ENCODE measurements at places on chromosomes 2 and 18.
A peak's percentile ranks its signal among the peaks of the same experiment; 100 is the strongest.

DNA sequence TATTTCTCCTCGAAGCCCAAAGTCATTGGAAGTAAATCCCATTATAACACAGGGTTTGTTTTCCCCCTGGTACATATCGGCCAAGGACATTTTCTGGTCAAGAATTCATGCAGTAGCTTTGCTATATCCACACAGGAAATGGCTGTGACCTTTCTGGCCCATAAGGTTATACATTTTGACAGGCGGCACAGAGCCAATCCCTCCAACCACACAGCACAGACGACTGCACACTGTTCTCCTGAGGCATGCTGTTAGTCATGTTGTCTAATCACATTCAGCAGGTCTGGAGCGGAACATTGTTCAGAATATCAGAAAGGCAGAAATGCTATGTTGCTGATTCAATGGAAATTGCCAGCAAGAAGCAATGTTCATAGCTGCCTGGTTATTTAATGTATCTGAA, 742.3 kb upstream of the SLC8A1 start:
- DNase-seq, result peak; percentile 47

DNA sequence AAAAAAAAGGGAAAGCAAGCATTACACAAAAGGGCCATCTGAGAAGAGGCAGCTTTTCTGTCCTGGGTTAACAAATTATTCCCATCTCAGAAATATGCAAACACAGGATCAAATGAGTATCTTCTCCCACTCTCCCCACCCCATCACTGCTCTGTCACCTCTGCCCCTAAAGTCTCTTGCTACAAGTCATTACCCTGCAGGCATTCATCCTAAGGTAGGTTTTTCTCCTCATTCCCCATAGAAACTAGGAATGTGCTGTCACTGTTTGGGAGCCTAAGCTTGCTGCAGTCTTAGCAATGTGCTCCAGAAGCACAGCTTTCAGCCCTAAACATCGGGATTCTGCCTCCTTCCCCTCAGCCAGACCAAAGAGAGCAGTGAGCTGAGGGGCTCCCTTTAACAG, 3.6 kb downstream of the LRRTM1 start:
- DNase-seq, result no peak

DNA sequence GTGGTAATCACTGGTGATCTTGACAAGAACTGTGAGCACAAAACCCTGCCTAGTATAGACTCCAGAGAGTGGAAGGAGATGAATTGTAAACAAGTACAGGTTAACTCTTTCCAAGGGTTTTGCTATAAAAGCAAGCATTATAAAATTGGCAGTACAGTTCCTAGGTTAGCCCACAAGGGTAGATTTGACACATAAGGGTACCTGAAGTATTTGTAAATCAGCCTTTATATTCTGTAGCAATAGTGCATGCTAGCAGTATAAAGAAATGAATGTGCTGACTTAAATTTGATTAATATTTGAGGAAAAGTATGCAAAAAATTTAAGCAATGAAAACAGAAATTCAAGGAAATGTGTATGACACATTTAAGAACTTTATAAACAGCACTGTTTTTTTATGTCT, 42.4 kb downstream of the SP3 start:
- no peak for DNase-seq

DNA sequence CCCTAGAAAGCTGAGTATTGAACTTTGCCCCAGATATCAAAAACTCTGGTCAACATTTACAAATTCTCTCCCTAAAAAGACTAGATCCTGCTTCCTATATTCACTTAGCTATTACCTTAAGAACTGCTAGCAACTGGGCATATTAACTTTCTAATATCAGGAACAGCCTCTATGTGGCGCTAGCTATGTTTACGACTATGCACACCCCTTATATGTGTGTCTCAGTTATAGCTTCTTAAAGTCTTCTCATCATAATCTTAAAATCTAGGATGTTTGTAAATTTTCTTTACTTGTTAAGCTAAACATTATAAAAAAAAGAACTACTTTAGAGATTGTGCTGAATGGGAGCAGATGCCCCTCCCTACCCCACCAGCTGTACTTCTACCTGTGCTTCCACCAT, 1.7 kb upstream of the STAMBP start:
- DNase-seq, result no peak

- DNase-seq, result no peak
Observed at GRCh38 chr2:214215107-214215506, 195.7 kb upstream of the VWC2L start.

GRCh38 chr18:37946324-37946723, 380.7 kb upstream of the CELF4 start:
- DNase-seq, result no peak

GRCh38 chr2:46134531-46135227, 162.5 kb upstream of the EPAS1 start:
- DNase-seq, result no peak

- DNase-seq, result no peak
Observed at GRCh38 chr2:113225263-113226259, 51.8 kb downstream of the PSD4 start.

GRCh38 chr2:204550751-204551511, 5.7 kb downstream of the PARD3B start:
- DNase-seq, result no peak

DNA sequence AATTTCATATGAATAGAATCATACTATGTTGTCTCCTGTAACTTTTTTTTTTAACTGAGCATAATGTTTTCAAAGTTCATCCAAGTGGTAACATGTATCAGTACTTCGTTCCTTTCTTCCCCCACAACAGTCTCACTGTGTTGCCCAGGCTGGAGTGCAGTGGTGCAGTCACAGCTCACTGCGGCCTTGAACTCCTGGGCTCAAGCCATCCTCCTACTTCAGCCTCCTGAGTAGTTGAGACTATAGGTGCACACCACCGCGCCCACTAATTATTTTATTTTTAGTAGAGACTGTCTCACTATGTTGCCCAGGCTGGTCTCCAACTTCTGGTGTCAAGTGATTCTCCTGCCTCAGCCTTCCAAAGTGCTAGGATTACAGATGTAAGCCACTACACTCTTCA, 23.4 kb upstream of the TET3 start:
- DNase-seq, result no peak

DNA sequence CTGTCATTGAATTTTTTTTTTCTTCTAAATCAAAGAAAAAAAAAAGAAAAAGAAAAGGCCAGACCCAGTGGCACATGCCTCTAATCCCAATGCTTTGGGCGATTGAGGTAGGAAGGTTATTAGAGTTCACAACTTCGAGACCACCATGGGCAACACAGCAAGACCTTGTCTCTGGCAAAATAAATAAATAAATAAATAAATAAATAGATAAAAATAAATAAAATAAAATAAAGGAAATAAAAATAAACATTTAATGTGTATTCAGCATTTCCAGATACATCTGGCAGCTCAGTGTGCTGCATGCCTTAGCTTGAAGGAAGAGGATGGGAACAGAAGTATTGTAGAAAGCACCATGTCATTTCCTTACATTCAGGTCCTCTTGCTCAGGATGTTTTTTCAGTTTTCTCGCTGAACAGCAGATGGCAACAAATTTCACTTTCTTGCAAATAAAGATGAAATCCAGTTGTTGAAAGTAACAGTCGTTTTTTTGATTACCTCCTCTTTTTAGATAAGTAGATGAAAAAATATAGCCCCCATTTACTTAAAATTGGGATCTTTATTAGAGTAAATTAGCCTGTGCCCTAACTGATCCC, 25.7 kb upstream of the FAM178B start:
- peak; percentile 23 for DNase-seq

DNA sequence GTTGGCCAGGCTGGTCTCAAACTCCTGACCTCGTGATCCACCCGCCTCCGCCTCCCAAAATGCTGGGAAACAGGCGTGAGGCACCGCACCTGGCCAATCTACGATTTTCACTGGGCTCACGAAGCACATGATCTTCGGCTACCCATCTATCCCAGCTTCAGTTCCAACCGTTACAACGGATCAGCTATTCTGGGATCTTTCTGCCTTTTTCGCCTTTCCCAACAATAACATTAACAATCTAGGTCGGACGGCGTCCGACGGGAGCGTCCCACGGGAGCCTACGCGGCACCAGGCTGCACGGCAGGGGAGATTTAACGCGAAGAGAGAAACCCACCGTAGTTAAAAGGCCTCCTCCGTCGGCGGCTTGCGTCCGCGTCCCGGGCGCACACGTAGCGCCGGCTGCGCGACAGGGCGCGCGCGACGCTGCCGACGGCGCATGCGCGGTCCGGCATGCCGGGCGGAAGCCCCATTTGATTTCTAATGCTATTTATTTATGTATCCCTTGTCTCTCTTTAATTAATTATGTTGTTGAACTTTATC, at the start of gene MSL3B:
Gene MSL3B (minus strand): TSS at position 394 of the 540 bp plus-strand sequence.
- peak; percentile 13 for DNase-seq

DNA sequence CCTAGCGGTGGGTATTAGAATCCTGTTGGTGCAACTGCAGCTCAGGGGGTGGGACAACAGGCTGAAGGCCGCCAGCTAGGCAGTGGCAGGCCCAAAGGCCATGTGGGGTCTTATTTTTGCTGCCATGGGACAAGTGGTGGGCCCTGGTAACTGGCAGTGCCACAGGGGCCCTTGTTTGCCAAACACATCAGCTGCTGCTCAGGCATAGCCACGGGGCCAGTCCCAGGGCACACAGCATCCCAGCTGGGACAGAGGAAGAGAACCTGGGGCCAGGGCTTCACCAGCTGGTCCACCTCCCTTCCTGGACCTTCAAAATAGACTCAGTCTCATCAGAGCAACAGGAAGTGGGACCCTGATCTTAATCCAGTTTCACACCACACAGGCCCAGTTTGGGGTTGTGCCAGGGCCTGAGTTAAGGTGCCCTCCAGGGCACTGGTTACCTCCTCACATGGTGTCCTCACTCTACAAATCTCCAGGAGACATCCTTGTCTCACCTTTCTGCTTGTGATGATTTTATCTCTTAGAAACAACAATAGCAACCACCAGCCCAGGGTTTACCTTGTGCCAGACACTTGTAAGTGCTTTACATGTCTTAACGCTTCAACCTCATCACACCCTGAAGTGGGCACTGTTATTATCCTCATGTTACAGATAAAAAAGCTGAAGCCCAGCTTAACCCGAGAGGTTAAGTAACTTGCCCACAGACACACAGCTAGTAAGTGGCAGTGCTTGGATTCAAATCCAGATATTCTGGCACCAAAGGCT, 98.5 kb downstream of the GYPC start:
- DNase-seq, result no peak

GRCh38 chr2:70711191-70711590, 56.8 kb downstream of the ADD2 start:
- DNase-seq, result no peak

GRCh38 chr2:172373766-172374165, 53.6 kb upstream of the ITGA6 start:
- no peak for DNase-seq
